Eye (tissue), 1 donor: ENCODE measurements at places on chromosomes 1 and 21.
A peak's percentile ranks its signal among the peaks of the same experiment; 100 is the strongest.

- DNase-seq, result peak; percentile 63
Observed at GRCh38 chr1:23171181-23171755, 2.6 kb upstream of the LUZP1 start.

GRCh38 chr1:184210031-184210430 lies 158.5 kb downstream of the TSEN15 start:
- DNase-seq, result peak; percentile 85

GRCh38 chr1:219774386-219774785 lies 154.0 kb downstream of the SLC30A10 start:
- DNase-seq, result no peak

DNA sequence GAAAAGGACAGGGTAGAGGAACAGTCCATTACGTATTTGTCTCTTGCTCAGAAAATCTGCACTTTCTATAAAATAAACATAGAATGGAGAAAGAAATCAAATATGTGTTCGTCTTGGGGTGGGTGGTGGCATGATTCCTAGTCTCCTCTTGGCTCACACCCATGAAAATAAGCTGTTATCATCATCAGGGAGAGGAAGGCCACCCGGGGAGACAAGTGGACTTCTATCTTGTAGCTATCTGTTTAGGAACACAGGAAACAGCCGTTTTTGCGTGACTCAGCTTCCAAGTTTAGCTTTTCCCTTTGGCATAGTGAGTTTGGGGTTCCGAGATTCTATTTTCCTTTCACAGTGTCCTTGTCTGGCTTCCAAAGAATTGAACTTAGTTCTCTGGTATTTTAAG lies 622.3 kb downstream of the PTPRU start:
- DNase-seq, result no peak

- peak; percentile 51 for DNase-seq
Observed at GRCh38 chr1:32774950-32775634, 42.1 kb downstream of the YARS1 start.

DNA sequence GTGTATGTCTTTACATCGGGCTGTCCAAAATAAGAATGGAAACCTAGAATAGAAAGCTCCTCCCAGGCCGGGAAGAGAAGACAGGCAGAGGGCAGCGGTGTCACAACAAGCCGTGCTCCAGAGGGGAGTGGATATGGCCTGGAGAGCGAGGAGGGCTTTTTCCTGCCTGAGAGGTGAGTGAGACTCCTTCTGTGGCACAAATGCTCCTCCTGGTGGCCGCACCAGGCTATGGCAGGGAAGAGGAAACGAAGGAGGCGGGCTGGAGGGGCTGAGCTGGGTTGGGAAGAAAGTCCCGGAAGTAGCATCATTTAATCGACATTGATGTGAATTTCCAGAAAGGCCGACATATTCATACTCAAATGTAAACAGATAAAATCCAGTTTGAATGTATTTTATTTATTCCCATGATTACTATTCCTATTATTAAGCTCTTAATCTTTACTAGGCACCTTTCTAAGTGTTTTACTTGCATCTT lies 54.7 kb downstream of the MEF2D start:
- peak; percentile 94 for DNase-seq

GRCh38 chr1:36497207-36497606 lies 14.5 kb upstream of the CSF3R start:
- DNase-seq, result no peak

- no peak for DNase-seq
Observed at GRCh38 chr1:31679091-31679490, 24.7 kb downstream of the COL16A1 start.

DNA sequence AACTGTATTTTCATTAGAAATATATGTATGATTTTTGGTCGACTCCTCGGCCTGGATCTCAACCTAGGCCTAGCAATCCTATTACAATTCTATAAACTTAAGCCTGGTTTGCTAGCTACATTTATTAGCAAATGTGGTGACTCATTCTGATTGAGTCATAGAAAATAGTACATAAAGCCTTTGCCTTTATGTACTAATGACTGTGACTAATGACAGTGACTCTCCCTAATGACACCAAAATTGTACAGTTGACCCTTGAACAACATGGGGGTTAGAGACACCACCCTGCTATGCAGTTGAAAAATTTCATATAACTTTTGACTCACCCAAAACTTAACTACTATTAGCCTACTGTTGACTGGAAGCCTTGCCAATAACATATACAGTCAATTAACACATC lies 78.9 kb downstream of the CLEC20A start:
- no peak for DNase-seq

GRCh38 chr1:229372251-229372650 lies 29.4 kb upstream of the CCSAP start:
- no peak for DNase-seq

DNA sequence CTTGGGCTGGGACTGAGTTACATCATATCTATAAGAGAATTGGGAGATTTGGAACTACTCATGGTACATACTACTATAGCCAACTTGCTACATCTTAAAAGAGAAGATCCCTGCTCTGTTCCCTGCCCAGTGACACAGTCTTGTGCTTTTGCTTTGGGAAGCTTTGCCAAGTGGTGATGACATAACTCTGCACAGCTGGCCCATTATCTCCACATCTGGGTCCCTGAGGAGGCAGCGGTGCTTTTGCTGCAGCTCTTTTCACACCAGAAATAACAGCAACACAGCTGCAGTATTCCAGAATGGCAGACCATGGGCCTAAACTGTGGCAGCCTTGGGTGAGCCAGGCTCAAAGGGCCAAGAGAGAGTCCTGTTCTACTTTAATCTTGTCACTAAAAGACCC lies 296.0 kb downstream of the HHAT start:
- peak; percentile 65 for DNase-seq

DNA sequence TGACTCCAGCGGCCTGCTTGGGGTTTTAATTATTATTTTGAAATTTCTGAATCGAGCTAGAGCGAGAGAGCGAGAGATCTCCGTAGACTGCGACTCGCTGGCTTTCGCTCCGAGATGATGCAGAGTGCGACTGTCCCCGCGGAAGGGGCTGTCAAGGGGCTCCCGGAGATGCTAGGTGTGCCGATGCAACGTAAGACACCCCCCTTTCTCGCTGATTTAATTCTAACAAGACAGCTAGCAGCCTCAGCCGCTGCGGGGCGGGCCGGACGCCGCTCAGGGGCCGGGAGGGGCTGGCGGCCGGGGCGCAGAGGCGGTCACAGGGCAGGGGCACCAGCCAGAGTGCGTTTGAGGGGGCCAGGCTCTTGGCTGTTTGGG lies 339 bp downstream of the LHX4 start:
- DNase-seq, result peak; percentile 75

GRCh38 chr1:114531094-114531493 lies 20.1 kb upstream of the TRIM33 start:
- no peak for DNase-seq

DNA sequence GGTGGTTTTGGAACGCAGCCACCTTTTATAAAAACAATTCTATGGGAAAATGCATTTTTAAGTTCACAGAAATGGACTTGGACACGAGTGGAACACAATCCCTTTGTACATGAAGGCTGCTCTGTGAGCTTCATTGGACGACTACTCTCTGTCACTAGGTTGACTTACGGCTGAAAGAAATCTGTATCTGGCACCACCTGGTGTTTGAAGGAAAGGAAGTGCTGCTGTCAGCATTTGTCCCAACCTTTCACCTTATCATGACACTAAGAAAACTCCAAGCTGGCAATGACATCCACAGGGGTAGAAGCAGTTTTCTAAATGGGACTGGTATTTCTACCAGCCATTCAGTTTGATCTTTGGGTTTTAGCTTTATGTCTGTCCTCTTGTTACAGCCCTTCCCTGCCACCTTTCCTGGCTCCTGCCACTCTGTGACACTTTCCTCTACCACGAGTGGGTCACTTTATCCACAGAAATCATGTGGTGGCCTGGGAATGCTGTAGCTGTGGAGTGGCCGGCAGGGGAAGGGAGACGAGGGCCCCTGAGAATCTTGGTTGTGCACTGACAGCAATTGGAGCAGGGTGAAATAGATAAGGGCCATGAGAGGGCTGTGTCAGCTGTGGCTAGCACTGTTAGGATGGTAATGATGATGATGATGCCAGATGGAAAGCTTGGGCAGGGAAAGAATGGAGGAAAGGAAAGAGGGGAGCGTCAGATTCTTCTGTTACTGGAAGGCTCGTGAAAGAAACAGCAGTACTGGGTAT lies 85.2 kb downstream of the TBX19 start:
- DNase-seq, result peak; percentile 11

DNA sequence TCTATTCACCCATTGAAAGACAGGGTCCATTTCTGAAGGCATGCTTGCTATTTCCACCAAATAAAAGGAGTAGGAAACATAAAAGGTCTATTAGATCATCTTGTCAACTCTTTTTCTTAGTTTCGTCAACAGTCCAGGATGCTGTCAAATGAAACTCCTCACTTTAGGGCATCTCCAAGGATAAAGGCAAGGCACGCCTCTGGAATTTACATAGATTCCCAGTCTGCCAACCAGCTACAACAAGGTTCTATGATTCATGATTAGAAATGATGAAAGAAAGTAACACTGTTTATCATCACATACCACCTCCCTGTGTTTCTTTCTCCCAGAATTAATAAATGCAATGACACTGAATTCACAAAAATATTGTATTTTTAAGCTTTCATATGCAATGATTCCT lies 636.3 kb downstream of the LTN1 start:
- DNase-seq, result no peak

DNA sequence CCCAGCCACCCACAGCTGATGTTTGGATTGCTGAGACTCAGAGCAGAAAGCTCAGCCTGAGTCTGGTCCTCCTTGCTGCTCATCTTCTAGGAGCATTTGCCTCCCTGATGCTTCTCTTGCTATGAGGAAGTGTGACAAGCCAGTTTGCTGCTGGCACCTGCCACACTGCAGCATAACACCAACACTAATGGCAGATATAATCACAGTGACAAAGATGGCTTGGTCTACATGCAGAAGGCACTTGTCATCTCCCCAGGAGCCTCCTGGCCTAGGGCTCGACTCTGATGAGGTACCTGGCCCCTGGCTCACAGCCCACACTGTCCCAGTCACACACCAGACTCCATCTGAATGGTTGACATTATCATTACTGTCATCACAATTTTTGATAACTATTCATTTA lies 13.9 kb upstream of the PSMB2 start:
- DNase-seq, result no peak

- DNase-seq, result no peak
Observed at GRCh38 chr21:18117176-18117575, 127.5 kb upstream of the CHODL start.

GRCh38 chr1:214553142-214553710 lies 1.8 kb upstream of the PTPN14 start:
- DNase-seq, result no peak

- DNase-seq, result no peak
Observed at GRCh38 chr1:159181328-159182024, 10.1 kb downstream of the CADM3 start.

DNA sequence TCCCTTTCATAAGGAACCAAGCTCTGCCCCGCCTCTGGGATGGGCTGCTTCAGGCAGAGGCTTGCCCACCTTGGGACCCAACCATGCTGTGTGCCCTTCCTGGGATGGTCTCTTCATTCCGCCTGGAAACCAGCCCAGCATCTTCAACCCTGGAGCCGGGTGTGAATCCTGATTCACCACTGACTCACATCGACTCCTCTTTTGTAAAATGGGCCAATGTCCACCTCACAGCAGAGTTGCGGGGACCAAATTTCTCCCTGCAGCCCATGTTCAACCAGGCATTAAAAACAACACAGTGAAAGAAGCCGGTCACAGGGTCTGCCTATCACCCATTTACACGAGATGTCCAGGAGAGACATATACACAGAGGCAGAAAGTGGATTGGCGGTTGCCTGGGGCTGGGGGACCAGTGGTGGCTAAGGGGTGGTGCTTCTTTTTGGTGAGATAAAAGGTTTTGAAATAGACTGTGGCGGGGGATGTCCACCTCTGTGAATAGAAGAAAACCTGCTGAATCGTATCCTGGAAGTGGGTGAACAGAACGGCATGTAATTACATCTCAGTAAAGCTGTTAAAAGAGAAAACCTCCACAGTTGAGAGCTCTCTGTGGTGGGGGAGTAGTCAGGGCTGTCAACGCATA lies 6.9 kb upstream of the GPR153 start:
- no peak for DNase-seq
